ENCODE measurements at places on chromosomes 6 and 20. TPM values are rescaled to one million over a fixed set of nuclear protein-coding genes. Genes with fewer than 3 reads are reported as not detected.
A peak's percentile ranks its signal among the peaks of the same experiment; 100 is the strongest.

DNA sequence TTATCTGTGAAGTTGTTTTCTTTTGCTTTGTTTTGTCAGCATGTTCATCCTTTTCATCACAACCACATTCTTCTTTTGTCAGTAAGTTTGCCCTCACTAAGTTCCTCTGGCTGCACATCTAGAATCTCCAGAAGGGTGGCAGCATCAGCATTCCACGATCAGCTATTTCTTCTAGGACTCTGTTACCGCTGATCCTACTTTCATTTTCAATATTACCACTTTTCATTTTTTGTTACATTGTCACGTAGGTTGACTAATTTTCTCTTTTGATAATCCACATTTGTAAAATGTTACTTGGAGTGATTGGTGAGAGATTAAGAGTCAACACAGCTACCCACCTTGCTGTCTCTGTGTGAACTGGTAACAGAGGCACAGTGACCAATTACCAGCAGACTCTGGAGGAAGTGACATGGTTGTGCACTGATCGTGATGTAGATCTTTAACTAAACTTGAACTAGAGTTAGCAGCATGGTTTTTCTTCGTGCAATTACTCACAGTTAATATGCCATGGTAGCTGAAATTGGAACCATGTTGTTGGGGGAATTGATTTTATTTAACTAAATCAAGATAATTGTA, 307.9 kb upstream of the SLC35B3 start:
- no peaks in the 10 kb centered on the region for H3K36me3 ChIP-seq
- H3K27me3 ChIP-seq = no peaks in the 10 kb centered on the region
- no peak overlapping the region for H3K27ac ChIP-seq
- no peak overlapping the region for H3K4me3 ChIP-seq

- H3K4me3 ChIP-seq = peak overlapping the region; percentile 87
- no peaks in the 10 kb centered on the region for H3K36me3 ChIP-seq
- peaks cover 6% of the 10 kb centered on the region for H3K4me1 ChIP-seq
- no peak overlapping the region for H3K27ac ChIP-seq
- no peaks in the 10 kb centered on the region for H3K27me3 ChIP-seq
These were observed 1.2 kb downstream of the ARFGAP1 start for GRCh38 chr20:63273635-63274380.

- no peak for DNase-seq
- H3K27ac ChIP-seq = no peak overlapping the region
- H3K4me1 ChIP-seq = no peaks in the 10 kb centered on the region
- no peaks in the 10 kb centered on the region for H3K27me3 ChIP-seq
- H3K4me3 ChIP-seq = no peak overlapping the region
These were observed 578.0 kb upstream of the ARID1B start for GRCh38 chr6:156199182-156199581.

- H3K27ac ChIP-seq = no peak overlapping the region
- H3K4me3 ChIP-seq = no peak overlapping the region
- H3K36me3 ChIP-seq = no peaks in the 10 kb centered on the region
- H3K4me1 ChIP-seq = no peaks in the 10 kb centered on the region
- DNase-seq = no peak
These were observed 356.3 kb downstream of the HTR1B start for GRCh38 chr6:77106992-77107391.

DNA sequence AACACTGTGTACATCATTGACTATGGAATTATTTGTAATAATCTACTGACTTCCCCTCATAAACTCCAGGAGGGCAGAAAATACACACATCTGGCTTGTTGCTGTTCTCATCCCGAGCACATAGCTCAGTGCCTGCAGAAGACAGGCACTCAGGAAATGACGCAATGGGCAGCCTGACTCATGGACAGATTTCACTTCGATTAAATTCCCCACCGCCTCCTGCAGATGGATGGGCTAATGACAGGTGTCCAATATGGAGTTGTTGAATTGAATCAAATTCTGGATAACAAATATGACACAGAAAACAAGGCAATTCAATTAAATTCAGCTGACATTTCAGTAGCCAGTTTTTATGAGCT, 9.1 kb downstream of the ANKRD60 start:
- peaks cover 2% of the 10 kb centered on the region for H3K27me3 ChIP-seq
- H3K36me3 ChIP-seq = no peaks in the 10 kb centered on the region
- no peak overlapping the region for H3K27ac ChIP-seq
- no peaks in the 10 kb centered on the region for H3K4me1 ChIP-seq
- DNase-seq = no peak

DNA sequence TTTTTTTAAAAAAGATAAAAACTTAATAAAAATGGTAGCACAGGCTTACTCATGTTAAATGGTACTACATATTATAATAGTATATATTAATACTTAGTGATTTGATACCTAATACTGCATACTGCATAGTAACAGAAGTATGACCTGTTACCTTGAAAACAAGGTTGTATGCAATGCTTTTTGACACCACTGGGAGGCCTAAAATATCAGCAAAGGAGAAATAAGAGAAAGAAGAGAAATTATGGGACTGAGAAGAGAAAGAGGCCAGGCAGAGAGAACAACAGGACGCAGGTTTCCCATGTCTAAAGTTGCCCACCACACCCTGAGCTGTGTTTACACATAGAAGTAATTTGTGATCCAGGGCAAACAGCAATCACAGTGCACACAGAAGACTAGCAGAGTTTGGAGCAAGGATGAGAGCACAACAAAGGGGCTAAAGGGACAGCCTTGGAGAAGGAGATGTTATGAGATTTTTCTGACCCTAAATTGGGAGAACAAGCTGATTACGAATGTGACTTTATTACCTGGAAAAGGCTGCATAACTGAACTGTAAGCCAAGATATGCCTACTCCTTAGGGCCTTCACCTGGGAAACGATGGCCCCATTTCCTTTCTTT, 73.2 kb downstream of the ROS1 start:
- no peaks in the 10 kb centered on the region for H3K36me3 ChIP-seq
- peak; percentile 2 for DNase-seq
- H3K4me3 ChIP-seq = no peak overlapping the region
- H3K4me1 ChIP-seq = no peaks in the 10 kb centered on the region
- no peak overlapping the region for H3K27ac ChIP-seq

DNA sequence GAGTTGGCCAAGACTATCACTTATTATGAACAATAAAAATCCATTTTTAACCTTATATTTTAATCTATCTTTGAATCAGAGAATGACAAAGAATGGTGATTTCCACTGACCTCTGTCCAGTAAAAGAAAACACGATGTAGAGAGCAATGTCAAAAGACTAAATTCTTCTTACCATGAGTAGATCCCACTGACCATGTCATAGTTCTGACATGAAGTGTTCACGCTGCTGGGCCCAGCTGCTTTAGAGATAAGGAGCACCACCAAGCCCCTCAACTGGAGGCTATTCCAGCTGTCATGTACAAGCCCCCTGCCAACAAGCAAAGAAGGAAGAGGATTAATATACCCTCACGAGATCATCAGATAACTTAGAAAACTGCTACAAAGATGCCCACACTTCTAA, 125.3 kb downstream of the PDSS2 start:
- no peaks in the 10 kb centered on the region for H3K36me3 ChIP-seq
- peaks cover 5% of the 10 kb centered on the region for H3K4me1 ChIP-seq
- DNase-seq = no peak
- no peak overlapping the region for H3K27ac ChIP-seq
- H3K27me3 ChIP-seq = no peaks in the 10 kb centered on the region

The TP53TG5 gene
- not detected for total RNA-seq

The SYCP2L gene
- not detected for total RNA-seq

The C20orf204 gene
- 5.8 TPM for total RNA-seq

Data from endothelial cell of umbilical vein (primary cell).